ENCODE measurements at places on chromosomes 6 and 20.
A peak's percentile ranks its signal among the peaks of the same experiment; 100 is the strongest.

- no peak for DNase-seq
Observed at GRCh38 chr6:118739696-118740353, 88.4 kb upstream of the CEP85L start.

- DNase-seq: no peak
Observed at GRCh38 chr6:20777801-20778200, 243.5 kb downstream of the CDKAL1 start.

DNA sequence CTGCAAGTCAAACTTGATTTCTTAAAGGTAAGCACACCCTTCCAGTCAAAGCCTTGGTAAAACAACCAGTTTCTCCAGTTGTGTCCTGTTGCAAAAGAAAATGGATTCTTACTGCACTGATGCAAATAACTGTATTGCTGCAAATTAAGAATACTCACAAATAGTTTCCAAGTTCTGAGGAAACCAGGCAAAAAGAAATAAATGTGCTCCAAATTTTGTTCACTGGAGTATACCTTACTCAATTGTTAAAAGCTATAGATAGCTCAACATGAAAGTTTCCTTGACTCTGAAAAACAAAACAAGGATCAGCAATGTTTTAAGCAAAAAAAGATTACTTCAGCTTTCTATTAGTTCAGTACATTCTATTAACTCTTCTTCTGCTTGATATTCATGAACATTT lies 75.2 kb downstream of the SLC16A10 start:
- DNase-seq: no peak

- no peak for DNase-seq
Observed at GRCh38 chr20:63457737-63458136, 14.7 kb downstream of the KCNQ2 start.

DNA sequence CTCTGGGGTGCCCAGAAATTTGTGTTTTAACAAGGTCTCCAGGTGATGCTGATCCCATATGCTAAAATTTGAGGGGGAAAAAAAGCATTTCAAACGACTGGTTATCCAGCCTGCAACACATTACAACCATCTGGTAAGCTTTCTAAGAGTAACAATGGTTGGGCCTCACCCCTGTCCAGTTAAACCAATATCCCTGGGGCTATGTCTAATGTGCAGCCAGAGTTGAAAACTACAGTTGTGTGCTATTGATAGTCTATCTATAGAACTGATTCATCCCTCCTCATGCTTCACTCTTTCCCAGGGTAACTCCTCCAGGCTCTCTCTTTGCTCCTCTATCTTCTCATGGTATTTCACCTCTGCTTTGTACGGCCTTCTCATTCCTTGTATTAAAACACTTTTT lies 458.3 kb downstream of the MMUT start:
- DNase-seq: no peak

GRCh38 chr6:26216886-26217713 lies 129.9 kb downstream of the HFE start:
- peak; percentile 97 for DNase-seq

GRCh38 chr20:54061101-54061881 lies 9.1 kb downstream of the BCAS1 start:
- no peak for DNase-seq

DNA sequence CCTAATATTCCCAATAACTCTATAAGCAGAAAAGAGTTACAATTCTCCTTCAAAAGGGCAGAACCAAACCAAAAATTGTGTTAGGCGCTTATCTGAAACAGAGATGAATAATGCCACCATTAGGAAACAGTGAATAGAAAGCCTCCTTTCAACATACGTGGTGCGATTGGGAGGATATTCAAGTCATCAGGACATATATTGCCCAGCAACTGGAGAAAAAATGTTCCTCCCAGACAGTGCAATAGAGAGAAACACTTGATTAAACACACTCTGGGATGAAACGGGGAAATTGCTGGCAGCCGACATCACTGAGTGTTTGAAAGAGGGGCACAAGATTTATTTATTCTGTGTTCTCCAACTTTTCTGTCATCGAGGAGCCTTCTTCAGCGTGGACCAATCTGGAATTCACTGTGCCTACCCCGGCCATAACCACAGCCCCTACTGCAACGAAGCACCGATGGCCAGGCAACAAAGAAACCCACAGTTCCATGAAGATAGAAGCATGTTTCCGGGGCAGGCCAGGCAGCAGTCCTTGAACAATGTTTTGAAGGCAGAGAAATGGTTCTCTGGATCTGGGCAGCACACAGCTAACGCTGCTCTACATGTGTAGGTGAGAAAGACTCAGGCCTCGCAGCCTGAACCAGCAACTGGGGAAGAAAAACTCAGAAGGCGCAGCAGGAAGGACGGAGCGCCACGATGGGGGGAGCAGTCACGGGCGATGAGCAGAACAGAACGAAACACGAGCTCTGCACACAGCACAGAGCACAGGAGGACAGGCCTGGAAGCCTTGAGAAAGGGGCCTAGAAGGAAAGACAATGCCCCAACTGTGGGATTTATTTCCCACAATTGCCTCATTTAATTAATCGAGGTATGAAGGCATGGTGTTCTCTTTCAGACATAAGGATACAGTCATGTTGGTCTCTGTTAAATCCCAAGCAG lies 234.2 kb upstream of the FOXQ1 start:
- no peak for DNase-seq

DNA sequence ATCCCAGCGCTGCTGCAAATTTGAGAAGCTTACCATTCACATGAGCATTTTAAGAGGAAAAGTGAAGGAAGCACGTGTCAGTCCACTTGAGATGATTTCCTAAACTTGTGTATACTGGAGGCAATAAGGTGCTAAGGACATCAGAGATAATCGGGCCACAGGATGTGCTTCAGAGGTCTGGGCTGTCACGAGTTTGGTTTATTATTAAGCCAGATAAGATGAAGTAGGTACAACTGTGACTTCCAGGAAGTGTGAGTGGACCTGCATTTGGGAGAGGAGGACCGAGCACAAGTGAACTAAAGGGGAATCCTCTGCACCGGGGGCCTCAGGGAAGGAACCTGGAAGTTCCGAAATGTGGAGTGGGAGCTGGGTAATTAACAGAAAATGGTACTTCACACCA lies 1.4 kb downstream of the SAMD5 start:
- DNase-seq: peak; percentile 12

DNA sequence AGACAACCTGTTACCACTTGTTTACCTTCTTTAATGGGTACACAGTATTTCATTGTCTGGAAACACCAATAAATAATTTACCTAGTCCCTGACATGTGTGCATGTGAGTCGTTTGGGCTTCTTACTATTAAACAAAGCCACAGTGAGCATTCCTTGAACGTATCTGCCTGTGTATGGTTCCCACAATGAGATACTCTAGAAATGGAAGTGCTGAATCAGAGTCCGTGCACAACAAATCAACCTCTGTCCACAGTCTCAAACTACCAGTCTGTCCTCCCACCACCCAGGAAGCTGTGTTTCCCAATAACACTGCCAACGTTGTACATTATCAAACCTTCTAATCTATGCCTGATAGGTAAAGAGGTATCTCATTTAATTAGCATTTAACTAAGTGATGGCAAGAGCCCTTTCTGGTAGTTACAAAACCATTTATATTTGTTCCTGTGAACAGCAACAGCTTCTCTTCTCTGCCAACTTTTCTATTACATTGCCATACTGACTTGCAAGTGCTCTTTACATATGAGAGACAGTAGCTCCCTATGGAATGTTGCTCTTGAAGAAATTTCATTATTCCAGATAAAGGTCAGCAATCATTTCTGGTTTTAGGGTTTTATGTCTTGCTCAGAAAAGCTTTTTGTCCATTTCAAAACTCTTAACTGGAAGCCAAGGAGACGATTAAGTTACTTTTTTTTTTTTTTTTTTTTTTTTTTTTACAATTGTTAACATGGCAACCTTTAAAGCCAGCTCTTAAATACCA lies 14.7 kb downstream of the JAG1 start:
- DNase-seq: no peak

- DNase-seq: no peak
Observed at GRCh38 chr6:10163203-10163962, 251.5 kb downstream of the TFAP2A start.

GRCh38 chr20:24615353-24615752 lies 145.9 kb downstream of the SYNDIG1 start:
- DNase-seq: no peak

DNA sequence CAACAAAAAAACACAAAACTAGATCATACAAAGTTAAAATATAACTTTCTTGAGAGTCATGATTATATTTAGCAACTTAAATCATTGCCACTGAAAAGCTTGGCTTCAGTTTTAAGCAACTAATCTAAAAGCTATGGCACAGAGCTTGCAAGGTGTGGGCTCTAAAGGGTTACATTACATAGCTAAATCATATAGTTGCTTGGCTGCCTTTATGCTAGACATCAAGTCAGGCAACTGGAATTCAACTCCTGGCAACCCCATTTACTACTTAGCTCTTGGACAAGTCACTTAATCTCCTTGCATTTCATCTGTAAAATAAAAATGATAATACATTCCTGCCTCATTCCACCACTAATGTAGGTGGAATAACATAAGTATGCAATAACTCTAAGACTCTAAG lies 40.9 kb upstream of the GCM1 start:
- no peak for DNase-seq

DNA sequence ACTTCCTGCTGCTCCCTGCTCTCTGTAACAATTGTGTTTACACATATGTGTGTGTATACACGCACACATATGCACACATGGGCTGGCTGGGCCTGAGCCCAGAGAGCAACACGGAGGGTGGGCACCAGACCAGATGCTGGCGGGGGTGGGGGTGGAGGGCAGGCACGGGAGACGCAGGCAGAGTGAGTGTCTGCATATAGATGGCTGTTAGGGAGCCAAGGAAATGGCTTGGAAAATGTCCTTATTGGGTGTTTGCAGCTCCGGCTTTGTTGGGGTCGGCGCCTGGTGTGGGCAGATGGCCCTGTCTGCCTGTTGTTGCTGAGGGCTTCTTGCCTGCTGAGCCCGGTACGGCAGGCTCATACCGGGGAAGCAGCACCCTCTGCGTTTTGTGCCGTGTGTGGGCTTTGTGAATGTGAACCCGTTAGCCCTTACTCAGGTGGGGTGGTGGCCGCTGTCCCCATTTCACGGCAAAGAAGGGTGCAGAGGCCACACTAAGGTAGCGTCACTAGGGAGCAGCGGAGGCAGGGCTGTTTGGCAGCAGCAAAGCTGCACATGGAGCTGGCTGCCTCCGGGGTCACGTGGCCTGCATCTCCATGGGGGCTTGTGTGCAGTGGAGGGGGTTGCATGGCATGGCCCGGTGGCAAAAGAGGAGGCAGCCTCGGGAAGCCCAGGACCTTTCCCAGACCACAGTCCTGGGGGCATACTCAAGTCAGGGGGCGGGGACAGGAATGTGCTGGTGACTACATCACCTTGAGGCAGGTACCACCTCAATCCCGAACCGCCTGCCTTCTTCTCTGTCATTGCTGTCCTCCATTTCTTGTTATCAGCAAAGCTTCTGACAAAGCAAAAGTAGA lies 47.4 kb upstream of the SRF start:
- peak; percentile 74 for DNase-seq

DNA sequence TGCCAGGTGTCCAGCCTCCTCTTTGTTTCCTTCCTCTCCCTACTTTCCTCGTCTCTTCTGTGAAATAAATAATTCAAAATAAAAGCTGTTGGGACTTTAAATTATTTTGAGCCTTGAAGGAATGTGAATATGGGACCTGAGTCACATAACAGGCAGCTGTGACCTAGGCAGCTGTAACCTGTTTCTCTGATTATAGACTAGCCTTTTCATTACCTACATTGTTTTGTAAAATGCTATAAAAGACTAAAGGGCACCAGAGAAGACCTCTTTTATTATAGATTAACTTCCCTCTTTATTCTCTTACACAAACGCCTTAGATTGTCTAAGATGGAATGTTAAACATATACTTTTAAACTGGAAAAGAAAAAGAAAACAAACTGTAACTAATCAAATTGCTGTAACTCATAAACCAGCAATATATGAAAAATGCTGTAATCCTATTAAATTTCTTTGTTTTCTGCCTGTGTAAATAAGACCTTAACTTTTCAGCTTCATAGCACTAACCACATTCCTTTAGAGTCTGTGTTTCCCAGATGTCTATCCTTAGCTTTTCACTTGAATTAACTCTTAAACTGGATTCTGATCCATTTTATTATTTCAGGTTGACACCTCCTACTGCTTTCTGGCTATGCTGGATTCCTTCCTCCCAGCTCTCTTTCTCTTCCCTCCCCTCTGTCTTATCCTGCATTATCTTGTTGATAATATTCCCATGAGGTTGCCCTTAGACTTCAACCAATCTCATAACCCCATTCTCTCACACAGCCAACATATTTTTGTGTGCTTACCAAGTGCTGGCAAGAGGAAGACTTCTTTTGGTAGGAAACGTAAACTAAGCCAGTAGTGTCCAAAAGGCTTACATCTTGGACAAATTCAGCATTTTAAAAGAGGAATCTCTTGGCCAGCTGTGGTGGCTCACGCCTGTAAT lies 69.2 kb downstream of the TPD52L1 start:
- no peak for DNase-seq

GRCh38 chr6:128397996-128398395 lies 122.4 kb downstream of the PTPRK start:
- no peak for DNase-seq

GRCh38 chr20:59221049-59221706 lies 57.6 kb downstream of the ZNF831 start:
- no peak for DNase-seq

DNA sequence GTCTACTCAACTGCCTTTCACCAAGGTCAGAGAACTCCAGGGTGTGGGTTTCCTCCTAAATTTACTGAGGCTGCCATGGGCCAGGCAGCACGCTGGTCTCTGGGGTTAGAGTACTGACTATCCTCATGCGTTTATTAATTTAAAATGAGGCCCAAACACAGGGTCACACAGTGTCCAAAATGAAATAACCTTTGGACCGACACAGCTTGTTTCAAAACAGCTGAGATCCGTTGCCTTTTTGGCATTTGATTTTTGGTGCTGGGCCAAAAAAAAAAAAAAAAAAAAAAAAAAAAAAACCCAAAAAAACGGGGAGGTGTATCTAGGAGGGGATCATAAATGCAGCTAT lies 14.6 kb upstream of the TOX2 start:
- no peak for DNase-seq

DNA sequence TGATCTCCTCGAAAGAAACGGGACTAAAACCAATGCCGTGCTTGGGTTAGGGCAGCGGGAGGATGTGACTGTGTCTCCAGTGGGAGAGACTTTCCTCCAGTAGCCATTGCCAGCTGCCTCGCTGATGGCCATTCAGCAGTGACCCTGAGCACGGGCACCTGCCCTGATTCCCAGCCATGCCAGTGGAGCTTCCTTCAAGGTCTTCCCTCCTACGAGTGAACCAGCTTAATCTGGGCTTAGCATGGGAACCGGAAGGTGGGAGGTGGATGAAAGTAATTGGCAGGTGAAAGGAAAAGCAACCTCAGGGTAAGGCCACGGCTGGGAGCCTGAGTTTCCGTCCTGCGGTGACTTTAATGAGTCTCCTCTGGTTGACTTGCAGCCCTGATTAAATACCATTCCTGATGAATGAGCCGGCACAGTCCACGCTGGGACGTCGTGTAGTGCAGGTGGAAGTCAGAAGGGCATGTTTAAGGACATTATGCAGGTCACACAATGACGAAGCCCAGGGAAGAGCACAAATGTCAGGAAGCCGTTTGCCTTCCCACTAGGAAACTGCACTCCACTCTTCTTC lies 813.5 kb downstream of the QKI start:
- DNase-seq: no peak

- DNase-seq: no peak
Observed at GRCh38 chr6:168025831-168026710, 28.6 kb downstream of the KIF25 start.

Data from retina (tissue), 1 donor.